ENCODE measurements at places on chromosomes 5 and 9.

GRCh38 chr5:66609615-66610014 lies 13.4 kb downstream of the MAST4 start:
- DNase-seq = no peak

DNA sequence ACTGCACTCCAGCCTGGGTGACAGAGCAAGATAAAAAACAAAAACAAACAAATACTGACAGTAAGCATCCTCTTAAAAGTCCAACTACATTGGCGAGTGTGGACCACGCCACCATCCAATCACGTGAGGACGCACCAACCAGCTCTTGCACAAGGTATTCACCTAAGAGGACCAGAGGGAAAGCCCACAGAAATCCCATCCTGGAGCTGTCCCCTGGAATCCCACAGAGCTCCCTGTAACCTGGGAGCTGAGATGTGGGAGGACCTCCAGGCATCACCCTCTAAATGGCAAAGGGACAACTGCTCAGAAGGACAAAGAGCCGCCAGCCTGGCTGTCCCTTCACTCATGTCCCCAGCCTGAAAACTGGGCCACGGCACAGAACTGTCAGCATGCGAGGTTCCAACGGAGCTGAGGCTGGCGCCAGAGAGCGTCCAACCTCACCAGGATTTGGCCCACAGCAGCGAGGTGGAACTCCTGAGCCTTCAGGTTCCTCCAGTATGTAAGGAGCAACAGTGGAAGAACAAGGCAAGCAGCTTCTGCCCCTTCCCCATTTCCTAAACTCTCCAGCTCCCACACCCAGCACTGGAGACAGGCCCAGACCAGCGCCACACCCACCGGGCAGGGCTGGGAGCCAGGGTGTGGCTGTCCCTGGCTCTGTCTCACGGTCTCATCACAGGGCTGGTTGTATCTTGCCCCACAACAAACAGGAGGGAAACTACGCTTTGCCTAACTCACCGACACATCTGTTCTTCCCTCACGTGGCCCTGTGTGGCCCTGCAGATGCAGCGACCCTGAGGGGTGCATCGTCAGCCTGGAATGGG lies 15.2 kb downstream of the IPPK start:
- no peak for DNase-seq

DNA sequence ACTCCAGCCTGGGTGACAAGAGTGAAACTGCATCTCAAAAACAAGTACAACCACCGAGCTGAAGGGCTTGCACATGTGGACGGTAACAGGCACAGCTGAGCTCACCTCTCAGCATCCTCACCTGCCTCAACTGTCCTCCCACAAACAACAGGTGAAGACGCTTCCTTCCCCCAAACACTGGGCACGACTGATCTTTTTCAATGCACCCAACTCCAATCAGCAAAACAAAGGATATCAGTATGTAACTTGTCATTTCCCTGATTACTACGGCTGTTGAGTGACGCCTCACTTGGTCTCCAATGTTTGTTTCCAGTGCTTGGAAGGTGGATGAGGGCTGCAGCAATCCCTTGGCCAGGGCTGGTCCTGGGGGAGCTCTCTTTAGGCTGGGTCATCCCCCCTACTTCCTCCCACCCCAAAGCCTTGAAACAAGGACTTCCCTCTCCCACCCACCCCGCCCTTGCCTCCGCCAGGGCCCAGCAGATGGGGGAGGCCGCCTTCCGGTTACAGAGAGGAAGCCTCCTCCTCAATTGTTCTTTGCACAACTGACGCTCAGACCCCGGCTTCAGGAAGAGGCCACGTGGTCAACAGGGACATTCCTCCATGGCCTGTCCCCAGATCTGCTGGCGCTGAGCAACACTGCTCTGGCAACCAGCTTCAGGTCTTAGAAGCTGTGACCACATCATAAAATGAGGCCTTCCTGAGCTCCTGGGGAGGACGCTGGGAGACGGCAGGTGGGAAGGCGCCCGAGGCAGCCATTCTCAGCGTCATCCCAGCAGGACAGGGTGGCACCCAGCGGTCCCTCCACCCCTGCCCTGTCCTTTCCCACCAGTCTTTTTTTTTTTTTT lies 5.9 kb downstream of the FAM78A start:
- DNase-seq = no peak

GRCh38 chr9:123225374-123225813 lies 43.0 kb downstream of the STRBP start:
- peak; percentile 44 for DNase-seq

DNA sequence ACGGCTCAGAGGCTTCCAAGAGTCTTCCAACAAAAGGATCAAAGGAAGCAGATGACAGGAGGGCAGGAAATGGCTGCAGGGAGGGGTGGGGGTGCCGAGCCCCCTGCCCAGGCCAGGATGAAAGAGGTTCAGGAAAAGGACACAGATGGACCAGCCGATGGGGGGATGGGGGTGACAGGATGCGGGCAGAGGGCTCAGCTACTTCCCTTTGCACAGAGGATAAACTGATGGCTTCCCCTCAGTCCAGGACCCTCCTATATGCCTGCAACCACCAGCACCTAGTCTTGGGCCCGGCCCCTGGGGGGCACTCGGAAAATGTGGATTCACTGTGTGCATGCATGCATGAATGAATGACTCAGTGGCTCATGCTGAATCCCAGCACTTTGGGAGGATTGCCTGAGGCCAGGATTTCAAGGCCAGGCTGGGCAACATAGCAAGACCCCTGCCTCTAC lies 148.2 kb downstream of the C9orf50 start:
- no peak for DNase-seq

GRCh38 chr5:39158127-39158593 lies 61.2 kb downstream of the FYB1 start:
- no peak for DNase-seq
